ENCODE measurements at places on chromosomes 12 and 14.

GRCh38 chr12:57261428-57261865 is 10.5 kb upstream of the STAC3 start:
- DNase-seq = no peak

GRCh38 chr14:100730581-100730980 is 3.9 kb downstream of the DLK1 start:
- no peak for DNase-seq

DNA sequence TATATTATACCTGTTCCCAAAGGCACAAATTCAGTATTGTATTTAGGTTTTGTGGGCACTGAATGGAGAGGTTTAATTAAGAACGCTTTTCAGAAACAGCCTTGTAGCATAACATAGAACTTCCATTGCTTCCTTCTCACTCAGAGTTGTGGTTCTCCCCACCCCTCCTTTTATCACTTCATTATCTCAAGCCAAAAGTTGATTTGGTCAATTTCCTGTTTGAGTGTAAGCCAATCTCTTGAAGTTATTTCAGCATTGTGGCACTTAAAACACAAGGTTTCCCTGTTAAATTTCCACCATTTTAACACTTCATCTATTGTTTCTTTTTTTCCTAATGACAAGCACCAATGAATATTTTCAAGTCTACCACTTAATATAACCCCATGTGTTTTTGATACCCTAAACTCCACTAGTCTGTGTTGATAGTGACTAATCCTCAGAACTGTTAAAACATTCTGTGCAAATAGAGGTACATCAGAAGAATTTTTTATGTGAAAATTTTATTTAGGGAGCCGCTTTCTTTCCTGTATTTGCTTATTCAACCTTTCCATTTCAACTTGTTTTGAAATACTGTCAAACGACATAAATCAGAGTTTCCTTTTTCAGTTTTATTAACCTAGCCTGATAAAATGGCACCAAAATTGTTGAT is 340.1 kb downstream of the BCAT1 start:
- DNase-seq = no peak

DNA sequence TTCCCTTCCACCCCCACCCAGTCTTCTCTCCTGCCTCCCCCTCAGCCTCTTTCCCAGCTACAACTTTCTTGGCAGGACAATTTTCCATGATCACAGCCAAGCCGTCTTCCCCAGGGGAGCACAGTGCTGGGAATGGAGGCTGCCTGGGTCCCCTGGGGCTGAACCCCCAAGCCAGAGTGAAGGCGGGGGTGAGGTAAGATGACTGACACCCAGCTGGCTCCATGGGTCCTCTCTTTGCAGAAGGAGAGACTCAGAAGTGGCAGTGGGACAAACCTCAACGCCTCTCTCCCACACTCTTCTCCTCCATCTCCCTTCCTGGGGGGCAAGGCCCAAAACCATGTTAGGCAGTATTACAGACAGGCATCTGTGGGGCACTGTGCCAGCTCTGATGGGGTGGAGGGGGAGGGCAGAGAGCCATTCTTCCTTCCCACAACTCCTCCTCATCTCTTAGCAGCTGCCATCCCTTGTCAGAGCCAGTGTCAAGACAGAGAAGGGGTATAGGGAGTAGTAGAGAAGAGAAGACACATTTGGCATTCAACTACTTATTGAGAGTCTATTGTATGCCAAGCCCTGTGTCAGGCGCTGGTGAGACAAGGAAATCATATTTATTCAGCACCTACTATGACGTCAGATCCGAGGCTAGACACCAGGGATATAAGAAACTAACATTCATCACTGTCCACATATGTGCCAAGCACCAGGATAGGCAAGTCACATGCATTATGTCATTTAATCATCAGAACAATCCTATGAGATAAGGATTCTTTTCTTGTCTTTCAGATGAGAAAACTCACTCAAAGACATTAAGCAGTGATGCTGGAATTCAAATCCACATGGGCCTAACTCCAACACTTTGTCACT is 3.6 kb downstream of the ITGA7 start:
- no peak for DNase-seq

DNA sequence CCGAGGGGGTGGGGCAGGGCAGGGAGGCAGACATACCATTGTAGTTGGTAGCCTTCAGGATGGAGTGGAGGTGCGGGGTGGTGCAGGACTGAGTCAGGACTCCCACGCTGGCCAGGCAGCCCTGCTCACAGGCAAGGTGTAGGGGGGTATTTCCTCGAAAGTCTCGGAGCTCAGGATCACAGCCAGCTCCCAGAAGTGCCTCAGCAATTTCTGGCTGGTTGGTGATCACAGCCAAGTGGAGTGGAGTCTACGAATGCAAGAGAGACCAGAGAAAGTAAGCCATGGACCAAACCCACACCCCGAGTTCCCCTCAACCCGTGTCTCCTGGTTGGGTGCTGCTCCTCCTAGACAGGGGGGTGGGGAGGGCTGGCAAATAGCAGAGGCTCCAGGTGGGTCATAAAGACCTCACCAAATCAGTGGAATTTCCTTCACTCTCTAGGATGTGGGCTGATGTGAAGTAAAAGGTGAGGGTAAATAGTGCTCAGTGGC is 1.4 kb downstream of the NFKBIA start:
- no peak for DNase-seq

GRCh38 chr12:46442239-46442638 is 69.7 kb upstream of the SLC38A2 start:
- no peak for DNase-seq

GRCh38 chr14:77120771-77121743 is 20.5 kb downstream of the ZDHHC22 start:
- no peak for DNase-seq

DNA sequence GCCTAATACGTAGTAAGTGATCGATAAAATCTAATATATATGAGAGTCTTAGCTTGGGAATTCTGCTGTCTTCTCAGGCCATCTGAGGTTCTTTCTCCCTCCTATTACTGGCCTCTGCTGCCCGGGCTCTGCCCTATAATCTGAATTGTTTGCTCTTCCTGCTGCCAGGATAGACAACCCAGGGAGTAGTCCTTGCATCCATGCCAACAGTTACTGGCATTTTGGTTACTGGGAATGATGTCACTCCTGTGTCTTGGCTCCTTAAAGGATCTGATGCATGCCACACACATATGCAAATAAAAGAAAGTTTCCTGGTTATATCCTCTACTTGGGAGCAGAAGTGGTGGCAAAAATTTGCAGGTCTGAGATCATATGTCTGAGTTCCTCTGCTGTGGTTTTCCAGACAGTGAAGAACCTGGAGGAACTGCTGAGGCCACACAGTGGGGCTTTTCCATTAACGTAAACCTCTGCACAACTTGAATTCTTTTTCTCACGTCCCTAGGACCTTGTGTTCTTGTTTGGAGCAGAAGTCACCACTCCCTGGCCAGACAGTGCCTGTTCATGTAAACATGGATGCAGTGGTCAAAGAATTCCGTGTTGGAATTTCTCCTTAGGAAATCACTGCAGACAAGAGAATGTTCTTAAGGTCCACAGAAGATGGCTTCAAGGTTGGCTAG is 320.6 kb upstream of the TBX3 start:
- DNase-seq = no peak

DNA sequence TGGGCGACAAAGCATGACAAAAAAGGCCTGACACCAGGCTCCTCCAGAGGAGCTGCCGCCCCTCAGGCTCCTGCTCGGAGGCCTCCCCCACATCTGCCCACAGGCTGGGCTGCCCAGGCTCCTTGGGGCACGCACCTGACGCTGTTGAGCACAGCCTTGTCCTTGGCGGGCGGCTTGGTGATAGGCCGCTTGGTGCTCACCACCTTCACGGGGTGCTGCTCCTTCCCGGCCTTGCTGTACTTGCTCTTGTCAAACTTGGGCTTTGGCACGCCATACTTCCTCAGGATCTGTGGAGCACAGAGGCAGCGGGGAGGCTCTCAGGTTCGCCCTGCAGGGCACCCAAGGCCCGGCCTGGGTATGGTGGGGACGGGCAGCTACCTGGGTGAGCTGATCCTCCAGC is 53.4 kb downstream of the TRAFD1 start:
- DNase-seq = no peak

DNA sequence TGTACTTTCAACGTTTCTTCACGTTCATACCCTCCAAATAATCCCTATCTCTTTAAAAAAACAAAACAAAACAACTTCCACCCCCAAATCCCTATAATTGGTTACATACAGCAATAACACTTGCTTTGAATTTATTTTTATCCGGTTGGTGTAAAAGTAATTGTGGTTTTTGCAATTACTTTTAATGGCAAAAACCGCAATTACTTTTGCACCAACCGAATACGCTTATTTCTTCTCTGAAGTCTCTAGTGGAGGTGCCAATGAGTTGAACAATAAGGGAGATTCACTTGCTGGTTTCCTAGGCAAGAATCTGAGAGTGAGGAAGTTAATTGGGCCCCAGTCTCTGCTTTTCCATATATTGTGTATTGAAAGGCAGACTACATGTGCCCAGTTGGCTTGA is 133.3 kb downstream of the DACT1 start:
- DNase-seq = no peak

DNA sequence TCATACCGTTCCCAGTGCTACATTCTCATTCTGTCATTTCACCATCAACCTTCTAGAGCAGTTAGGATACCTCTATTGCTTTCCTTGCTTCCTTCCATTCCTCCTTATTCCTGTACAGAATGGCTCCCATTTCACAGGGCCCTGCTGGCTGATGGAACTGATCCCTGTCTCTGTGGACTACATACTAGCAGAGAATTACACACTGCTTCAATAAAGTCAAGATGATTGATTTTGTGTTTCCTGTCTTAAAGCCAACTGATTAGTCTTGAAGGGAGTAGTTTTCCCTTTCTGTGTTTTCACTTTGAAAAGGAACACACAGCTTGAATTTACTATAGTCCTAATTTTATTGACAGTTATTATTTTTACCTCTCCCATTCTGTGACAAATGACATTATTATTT is 130.1 kb downstream of the ST8SIA1 start:
- no peak for DNase-seq

DNA sequence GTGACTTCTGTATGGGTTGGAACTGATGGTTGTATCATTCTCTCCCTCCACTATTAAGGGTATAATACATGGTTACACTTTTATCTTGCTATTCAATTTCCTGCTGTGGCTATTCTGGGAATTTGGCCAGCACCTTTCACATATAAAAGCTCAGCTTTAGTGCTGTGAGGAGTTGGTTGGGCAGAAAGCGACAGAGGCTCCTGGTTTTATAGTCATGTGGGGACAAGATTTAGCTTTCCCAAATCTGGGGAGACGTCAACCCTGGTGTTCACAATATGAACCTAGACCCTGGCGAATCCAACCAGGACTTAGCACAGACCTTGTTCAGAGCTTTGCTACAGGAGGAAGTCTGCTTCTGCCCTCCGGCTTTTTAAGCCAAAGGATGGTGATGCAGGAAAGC is 36.5 kb downstream of the FOS start:
- DNase-seq = peak; percentile 64
